Dorsolateral prefrontal cortex (tissue), 122 donors: ENCODE measurements at places on chromosomes 13 and 19.

DNA sequence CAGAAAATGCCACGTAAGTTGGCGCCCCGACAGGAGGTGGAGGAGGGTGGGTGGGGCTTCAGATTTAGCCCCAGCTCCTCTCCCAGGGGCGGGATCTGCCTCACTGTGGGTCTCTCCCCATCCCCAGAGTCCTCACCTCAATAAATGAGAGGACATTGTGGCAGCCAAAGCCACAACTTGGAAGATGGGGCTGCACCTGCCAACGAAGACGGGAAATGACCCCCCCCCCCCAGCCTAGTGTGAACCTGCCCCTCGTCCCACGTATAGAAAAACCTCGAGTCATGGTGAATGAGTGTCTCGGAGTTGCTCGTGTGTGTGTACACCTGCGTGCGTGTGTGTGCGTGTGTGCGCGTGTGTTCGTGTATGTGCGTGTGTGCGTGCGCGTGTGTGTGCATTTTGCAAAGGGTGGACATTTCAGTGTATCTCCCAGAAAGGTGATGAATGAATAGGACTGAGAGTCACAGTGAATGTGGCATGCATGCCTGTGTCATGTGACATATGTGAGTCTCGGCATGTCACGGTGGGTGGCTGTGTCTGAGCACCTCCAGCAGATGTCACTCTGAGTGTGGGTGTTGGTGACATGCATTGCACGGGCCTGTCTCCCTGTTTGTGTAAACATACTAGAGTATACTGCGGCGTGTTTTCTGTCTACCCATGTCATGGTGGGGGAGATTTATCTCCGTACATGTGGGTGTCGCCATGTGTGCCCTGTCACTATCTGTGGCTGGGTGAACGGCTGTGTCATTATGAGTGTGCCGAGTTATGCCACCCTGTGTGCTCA, 1.5 kb upstream of the TRAPPC5 start:
- peak; percentile 63 for DNase-seq

- DNase-seq = no peak
These were observed 6.8 kb downstream of the CDX2 start for GRCh38 chr13:27962128-27962841.

- DNase-seq = no peak
These were observed 4.6 kb upstream of the RFXAP start for GRCh38 chr13:36814465-36814864.

DNA sequence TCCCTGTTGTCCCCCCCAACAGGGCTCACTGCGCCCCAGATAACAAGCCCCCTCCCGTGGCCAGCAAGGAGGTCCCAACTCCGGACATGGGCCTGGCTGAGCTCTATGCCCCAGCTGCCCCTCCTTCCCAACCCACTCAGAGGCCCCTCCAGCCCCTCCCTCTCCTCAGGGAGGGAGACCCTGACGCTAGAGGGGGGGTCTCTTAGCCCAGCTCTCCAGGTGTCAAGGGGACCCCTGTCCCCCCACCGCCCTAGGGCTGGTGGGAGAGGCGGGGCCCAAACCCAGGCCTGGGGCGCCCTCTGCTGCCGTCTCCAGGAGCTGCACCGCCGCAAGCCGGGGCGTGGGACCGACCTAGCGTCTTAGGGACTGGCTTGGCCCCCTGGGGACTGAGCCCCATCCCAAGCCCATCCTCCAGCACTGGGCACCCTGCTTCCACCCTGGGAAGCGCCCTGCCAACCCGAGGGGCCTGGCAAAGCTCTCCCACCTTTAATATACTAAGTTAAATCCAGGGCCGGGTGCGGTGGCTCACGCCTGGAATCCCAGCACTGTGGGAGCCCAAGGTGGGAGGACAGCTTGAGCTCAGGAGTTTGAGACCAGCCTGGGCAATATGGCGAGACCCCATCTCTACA, 1.4 kb downstream of the GRIN3B start:
- no peak for DNase-seq

DNA sequence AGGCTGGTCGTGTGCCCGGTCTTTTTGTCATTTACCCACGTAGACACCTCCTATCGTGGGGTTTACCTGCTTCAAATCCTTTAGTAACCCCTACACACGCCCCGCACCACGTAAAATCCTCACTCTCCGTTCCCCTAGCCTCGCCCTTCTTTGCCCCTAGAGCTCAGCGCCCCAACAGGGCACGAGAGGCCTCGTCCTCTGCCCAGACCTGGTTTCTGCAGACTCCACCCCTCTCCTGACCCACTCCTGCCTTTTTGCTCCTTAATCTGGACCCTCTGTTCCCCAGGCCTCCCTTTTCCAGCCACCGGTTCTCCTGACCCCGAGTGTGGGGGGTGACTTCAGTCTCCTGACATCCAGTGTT, 412 bp downstream of the ZNF528 start:
- DNase-seq = no peak
